ENCODE measurements at places on chromosomes 16 and 17.

DNA sequence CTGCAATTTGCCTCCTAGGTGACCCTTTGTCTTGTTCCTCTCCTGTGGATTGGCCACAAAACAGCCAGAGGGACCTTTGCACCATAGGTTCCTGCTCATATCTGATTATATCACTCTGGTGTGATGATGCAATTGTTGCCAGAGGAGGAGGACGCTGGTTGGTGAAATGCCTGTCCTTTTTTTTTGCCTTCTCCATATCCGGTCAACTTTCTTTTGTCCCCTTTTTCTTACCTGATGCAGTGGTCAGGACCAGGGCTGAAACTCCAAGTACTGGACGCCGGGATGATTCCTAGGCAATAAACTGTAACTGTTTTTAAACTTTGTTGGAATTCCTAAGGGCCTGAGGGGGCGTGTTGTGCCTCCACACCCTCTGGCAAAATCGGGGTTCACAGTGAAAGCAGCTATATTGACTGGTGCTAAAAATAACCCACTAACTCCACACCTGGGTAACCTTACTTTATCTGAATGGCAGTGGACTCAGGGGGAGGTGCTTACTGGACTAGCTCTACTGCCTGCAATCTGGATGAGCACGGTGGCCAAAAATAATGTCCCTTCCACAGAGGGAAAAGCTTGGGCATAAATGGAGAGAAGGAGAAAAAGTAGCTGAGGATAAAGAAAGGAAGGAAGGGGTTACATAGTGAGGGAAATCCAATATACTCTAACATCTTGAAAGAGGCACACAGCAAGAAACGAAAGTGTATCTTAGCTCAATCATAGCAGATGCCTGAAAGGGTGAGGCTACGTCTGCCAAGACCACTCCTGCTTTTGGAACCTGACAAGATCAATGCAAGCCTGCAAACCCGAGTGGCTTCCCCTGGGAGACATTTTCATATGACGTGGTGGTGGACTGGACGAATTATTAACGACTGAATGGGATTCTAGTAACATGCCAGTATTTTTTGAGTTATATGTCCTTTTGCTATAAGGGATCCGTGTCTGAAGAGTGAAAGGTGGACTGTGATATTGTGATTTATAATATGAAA lies 28.4 kb upstream of the ZNF423 start:
- no peak for DNase-seq

GRCh38 chr16:48112600-48112999 lies 43.2 kb downstream of the ABCC12 start:
- DNase-seq: no peak

DNA sequence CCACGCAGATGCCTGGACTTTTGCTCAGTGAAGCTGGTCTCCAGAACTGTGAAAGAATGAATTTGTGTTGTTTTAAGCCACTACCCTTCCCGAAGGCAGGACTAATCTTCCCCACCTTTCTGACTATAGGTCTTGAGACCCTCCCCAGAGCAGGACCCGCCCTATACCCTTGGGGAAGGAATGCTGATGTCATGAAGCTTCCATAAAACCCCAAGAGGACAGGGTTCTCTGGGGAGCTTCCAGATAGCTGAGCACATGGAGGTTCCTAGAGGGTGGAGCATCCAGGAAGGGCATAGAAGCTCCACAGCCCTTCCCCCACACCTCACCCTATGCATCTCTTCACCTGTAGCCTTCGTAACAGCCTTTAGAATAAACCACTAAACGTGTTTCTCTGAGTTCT lies 287.8 kb downstream of the SOX9 start:
- DNase-seq: no peak

- DNase-seq: peak; percentile 24
Observed at GRCh38 chr17:68310152-68310551, 18.9 kb downstream of the ARSG start.

Data from activated T-helper 2 cell treated with anti-CD3 and anti-CD28 coated beads, Interferon-gamma antibody, Interleukin-2, Interleukin-4, amounts not matched to agents 10 μg/mL and 5 μg/mL and 100 μg/mL, durations not matched to agents 14 hours and 24 hours and 36 hours (primary cell).